Hematopoietic multipotent progenitor cell treated with erythropoietin and hydrocortisone succinate and interleukin-3 and kit ligand, for 17 days (in vitro differentiated cells): ENCODE measurements at places on chromosomes 1 and 21.

DNA sequence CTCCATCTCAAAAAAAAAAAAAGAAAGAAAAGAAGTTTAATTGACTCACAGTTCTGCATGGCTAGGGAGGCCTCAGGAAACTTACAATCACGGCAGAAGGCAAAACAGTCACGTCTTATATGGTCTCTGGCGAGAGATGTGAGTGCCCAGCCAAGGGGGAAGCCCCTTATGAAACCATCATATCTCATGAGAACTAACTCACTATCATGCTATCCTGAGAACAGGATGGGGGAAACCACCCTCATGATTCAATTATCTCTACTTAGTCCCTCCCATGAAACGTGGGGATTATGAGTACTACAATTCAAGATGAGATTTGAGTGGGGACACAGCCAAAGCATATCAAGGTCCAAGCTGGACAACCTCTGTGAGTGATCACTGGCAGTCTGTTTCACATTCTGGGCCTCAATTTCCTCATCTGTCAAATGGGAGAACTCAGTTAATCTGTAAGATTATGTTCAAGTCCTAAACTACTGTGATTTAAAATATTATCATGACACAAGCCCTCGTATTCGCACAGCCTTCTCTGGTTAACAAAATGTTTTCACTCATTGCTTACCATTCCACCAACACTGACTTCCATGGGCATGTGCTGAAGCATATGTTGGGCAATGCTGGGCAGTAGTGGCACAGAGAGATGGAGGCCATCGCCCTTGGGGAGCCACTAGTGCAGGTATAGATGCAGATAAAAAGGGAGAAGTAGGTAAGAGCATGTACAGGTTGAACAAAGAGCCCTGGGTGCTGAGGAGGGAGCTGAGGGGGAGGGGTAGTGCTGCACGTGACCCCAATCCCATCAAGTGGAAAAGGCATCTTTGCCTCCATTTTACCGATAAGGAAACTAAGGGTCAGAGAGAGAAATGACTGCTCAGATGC lies 46.2 kb upstream of the SLC2A1 start:
- no peak for DNase-seq

DNA sequence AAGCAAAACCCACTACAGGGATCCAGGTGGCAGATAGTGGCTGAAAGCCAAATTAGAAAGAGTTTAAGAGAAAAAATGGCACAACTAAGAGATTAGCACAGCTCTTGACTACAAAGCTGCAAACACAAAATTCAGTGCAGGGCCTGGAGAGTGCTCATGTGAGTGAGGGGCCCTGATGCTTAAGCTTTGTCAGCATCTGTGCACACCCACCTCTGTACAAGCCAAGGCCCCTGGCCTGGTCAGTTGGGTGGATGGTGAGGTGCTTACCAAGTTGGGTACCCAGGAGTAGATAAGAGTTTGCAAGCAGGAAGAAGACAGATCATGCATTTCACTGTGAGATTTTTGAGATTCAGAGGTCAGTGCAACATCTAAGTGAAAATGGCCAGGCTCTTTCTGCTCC lies 62.7 kb upstream of the ATP1B1 start:
- DNase-seq = no peak

DNA sequence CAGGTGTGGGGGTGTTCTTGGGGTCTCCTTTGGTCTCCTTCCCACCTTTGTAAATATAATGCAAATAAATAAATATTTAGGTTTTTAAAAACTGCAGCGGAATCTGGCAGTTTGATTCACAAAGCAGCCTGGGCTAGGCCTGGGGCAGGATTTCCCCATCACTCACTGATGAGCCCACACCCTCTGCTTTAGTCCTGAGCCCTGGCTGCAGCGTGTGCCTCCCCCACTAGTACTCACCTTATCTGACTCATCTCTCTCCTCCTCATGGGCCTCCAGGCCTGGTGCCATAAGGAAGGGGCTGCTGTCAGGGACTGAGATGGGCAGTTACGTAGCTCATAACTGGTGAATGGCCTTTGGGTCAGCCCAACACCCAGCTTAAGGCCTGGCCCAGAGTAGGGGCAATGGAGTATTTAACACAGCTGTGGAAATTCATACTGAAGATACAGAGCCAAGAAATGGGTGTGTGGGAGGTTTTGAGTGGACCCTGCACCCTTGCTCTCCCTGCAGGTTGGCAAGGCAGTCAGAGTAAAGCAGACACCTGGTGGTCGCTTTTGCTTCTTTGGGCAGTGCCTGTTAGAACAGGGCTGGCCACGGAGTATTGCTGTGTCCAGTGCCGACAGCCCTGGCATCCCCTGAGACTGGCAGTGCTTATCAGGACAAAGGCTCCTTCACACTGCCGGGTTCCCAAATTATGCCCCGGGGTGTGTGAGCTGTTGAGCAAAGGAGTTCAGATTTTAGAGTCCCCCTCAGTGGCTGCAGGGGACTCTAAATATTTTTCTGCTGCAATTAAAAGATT lies 39.7 kb downstream of the AZIN2 start:
- DNase-seq = no peak

GRCh38 chr1:31062867-31063380 lies 2.6 kb downstream of the PUM1 start:
- DNase-seq = peak; percentile 39

GRCh38 chr21:46448108-46448507 lies 10.6 kb upstream of the DIP2A start:
- no peak for DNase-seq

DNA sequence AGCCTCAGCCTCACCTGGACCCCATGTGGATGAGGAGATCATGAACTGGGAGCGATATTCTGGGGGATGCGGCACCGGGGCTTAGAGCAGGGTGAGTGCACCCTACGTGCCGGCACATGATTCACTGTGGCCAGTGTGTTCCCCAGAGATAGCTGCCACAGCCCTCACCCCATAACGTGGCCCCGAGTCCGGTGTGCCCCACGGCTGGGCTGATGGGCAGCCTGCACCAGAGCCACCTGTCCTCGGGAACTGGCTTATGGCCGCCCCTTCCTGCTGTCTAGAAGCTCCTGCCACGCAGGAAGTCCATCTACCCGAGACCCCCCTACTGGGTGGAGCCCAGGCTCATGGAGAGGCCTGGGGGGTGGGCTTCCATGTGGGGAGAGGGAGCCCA lies 39.1 kb upstream of the SLC19A1 start:
- no peak for DNase-seq

- peak; percentile 14 for DNase-seq
These were observed 7.5 kb downstream of the KLHL21 start for GRCh38 chr1:6594977-6595740.

DNA sequence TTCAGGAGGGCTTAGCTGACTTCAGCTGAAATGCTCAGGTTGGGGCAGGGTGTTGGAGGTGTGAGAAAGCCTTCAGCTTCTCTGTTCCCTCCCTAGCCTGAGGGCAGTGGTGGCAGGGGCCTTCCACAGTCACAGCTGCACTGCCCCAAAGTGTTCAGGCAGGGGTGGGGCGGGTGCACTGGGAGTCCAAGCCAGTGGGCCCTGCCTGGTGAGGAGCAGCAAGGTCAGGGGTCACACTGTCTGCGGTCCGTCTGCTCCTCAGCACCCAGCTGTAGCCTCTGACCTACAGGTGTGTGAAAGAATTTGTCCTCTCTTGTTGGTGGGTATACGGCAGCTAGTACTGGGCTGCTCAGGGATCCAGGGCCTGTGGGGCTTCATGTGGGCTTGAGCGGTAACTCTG lies 490.4 kb upstream of the NCAM2 start:
- DNase-seq = no peak

- no peak for DNase-seq
These were observed 105.5 kb downstream of the ZC3H11B start for GRCh38 chr1:219507437-219507836.

DNA sequence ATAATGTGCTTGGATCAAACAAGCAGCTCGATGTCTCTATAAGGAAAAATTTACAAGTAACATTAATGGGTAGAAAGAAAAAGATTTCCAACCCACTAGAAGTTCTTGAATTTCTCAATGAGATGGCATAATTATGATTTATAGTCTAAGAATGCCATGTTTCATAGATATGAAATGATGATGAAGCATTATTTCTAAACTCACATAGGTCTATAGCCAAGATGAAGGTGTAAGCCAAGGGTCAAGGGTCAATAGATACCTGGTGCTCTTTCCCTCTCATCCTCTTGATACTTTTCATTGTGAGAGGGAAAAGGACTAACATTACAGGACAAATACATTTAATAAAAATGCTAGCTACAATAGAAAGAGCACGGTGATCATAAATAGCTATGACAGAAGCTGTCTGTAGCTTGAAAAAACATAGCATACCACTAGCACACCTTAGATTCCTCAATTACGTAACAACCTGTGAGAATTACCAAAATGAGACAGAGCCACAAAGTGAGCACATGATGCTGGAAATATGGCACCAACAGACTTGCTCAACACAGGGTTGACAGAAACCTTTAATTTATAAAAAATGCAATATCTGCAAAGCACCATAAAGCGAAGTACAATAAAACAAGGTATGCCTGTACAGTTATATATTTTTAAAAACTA lies 26.3 kb upstream of the F13B start:
- DNase-seq = no peak
